Stimulated activated CD8-positive, alpha-beta memory T cell treated with anti-CD3 and anti-CD28 coated beads, Interleukin-4, amount 100 ng/mL, for 48 hours (primary cell): ENCODE measurements at places on chromosomes 2 and 18.

DNA sequence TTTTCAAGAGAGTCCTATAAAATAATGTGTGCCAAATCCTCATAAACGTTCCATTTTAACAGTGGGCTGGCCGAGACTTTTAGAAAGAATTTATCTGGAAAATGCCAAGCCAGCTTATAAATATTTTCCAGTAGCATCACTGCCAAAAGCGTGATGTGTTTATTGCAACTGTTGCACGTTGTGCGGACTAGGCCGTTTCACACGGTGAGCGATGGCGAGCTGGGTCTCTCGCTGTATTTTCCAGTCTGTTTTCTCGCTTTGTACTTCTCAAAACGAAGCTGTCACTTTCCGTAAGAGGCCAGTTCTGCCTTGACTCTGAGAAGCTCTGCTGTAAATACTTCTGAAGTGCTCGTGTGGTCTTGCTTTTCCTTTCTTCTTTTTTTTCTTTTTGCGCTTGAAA is 65.0 kb upstream of the ZNF236 start:
- no peak for DNase-seq

- DNase-seq = no peak
Observed at GRCh38 chr18:22278798-22279197, 109.4 kb downstream of the GATA6 start.

GRCh38 chr2:48529676-48530032 is 300 bp upstream of the STON1 start:
- DNase-seq = peak; percentile 27

GRCh38 chr2:69456950-69457445 is 19.8 kb upstream of the NFU1 start:
- no peak for DNase-seq

DNA sequence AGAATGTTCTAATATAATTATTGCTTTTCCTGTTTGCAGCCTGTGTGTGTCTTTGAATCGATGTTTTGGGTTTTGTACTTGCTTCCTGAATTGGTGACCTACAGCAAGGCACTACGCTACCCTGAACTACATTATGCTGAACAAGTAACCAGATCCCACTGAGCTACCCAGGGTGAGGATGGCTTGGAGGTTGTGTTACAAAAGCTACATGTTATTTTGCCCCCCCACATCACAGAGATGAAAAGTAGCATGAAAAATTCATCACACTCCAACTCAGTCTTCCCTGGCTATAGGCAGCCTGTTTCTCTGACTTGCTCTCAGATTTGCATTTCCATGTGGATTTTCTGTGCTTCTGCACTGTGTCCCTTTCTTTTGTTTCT is 162.1 kb downstream of the LDLRAD4 start:
- DNase-seq = no peak

DNA sequence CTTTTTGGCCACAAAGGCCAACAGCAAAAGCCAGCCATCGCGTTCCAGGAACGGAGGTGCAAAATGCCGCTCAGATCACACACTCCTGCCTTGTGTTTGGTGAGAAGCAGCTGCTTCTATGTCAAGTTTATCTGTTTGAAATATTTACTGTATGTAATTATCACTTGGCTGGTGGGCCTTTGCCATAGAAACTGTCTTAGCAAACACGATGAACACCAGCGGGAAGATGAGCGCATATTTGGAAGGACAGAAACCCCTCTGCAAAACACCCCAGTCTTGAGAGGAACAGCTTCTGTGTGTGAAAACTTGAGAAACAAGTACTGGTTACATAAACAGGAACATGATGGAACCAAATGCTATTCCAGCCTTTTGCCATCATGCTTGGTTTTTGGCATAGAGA is 59.7 kb downstream of the SCG2 start:
- no peak for DNase-seq

GRCh38 chr2:141200191-141200590 is 930.6 kb downstream of the LRP1B start:
- DNase-seq = no peak

- DNase-seq = no peak
Observed at GRCh38 chr2:231321021-231321420, 74.5 kb upstream of the B3GNT7 start.

DNA sequence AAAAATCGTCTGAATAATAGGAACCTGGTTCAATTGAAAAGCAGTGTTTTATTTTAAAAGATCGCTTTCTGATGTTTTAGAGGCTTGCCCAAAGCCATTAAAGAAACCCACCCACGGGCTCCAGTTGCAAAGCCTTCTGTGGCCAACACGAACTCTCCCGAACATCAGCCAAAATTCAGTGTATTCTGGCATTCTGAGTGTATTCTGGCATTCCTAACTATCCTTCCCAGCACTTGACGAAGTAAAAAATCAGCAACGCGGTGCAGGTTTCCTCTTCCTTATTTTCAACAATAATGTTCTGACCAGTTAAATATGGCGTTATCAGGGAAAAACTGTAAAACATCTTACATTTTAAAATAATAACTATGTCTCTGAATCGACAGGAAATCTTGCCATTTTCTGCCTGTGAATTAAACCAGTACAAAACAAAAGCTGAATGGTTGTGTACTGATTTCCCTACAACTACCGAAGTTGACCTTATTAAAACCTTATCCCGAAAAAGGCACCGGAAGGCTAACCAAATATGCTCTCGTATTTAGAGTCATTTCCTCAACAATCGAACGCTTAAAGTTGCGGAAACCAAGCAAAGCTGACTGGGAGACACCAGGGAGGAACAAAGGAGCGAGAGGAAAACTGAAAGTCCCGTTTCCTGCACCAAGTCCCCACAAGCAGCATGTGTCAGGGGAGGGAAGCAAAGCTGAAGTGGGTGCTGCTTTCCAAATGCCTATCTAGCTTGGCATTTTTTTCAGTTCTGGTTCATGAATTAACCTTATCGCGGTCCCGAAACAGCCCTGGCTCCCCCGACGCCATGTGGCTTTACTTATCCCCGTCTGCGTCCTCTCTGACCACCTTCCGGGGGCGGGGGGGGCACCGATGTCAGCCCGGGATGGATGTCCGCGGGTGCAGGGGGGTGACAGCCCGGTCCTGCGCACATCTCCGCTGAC is 44.3 kb downstream of the ZNF516 start:
- DNase-seq = peak; percentile 48

- no peak for DNase-seq
Observed at GRCh38 chr2:197425550-197425949, 9.3 kb downstream of the SF3B1 start.

DNA sequence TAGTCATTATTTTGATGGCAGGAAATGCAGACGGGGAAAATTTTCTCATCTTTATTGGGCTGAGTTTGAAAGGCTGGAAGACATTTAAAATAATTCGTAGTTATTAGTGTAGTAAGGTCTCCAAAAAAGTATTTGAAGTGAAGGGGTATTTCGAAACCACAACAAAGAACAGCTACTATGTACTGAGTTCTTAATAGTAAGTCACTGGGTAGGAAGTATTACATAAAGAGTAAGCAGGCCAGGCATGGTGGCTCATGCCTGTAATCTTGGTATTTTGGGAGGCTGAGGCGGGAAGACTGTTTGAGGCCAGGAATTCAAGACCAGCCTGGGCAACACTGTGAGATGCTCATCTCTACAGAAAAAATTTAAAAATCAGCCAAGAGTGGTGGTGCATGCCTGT is 113.6 kb downstream of the MEP1B start:
- DNase-seq = no peak

DNA sequence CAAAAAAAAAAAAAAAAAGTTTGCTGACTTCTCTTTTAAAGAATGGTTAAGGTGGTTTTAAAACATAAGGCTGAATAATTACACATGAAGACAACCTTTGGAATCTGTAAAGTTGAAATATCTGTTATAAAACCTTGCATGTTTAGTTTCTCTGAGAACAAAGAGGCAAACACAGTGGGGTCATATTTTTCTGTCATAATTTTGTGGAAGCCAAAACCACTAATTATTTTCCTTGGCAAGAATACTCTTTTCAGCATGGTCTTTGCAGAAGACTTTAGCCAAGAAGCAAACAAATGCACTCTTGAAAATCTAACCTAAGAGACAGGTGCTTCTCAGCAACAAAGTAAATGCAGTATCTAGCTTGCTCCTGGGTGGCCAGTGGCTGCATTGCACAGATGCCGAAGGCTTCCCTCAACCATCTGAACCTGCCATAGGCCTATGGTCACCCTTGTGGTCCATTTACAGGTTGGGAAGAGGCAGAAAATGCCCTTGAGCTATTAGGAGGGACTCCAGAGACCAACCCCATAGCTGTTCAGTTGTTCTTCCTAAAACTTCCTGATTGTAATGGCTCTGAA is 44.8 kb downstream of the ZAP70 start:
- DNase-seq = no peak

DNA sequence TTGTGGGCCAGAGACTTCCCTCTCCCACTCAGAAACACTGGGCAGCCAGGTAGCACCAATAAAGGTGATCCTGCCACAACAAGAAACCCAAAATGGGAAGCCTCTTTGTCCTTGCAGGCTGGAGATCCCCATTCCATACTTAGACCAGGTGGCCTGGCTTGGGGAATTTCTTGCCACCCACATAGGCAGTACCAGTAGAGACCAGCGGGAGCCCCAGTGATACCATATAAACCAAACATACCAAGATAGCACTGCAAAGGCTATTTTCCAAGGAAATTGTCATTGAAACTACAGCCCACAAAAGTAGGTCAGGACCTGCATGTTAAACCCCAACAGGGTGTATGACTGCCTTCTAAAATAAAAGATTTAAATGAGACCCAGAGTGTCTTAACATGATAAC is 171.6 kb downstream of the DIS3L2 start:
- no peak for DNase-seq

GRCh38 chr2:191994749-191995148 is 147.9 kb upstream of the CAVIN2 start:
- DNase-seq = no peak

GRCh38 chr2:218577482-218578220 is 9.0 kb downstream of the CNOT9 start:
- no peak for DNase-seq
